SW480 (cell line): ENCODE measurements at places on chromosomes 2 and 18.
A peak's percentile ranks its signal among the peaks of the same experiment; 100 is the strongest.

DNA sequence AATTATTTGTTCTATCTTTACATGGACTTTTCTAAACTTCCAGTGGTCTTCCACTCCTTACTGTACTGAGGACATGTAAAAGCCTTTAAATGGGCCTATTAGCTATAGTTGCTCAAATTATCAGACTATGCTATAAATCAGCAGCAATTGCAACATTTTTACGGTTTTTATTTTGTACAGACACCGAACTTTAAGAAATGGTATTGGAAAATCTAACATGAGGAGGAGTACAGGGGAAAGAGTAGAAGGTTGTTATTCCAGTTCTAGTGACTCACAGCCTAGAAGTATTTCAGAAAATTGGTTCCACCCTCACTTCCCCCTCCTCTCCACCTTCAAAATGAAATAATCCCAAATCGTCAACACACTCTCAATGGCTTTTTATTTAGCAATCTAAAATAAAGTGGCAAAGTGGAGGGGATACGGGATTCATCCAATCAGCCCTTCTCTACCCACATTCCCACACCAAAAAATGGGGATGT lies 1.1 kb downstream of the NCKAP1 start:
- peak; percentile 41 for DNase-seq

DNA sequence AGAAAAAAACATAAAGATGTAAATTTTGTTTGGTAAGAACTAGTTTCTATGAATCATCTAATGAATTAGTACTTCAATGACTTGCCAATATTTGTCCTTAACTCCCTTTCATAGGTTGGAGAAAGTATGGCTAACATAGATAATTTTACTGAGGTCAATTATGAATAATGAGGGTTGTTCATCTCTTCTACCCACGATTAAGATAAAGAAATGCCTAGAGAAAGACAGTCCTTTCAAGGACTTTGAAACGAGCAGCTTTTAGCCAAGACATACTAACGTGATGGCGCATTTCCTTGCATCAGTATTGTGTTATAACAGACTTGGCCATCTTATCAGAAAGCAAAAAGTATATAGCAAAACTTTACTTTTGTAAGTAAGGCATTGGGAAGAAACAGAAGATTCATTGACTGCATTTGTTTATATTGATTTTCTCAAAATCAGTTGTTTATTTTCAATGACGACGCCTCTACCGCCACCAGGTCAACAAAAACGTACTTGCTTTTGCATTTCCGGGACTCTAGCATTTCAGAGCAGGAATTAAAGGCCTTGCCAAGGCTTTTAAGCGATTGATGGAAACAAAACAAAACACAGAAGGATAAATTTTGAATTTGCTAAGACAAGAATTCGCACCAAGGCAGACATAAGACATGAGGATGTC lies 961 bp downstream of the RBM43 start:
- no peak for DNase-seq

- DNase-seq = no peak
Observed at GRCh38 chr2:49924044-49924817, 769.9 kb upstream of the FSHR start.

GRCh38 chr2:117853873-117854272 lies 39.4 kb downstream of the DDX18 start:
- no peak for DNase-seq

GRCh38 chr2:237068005-237068576 lies 17.6 kb upstream of the COPS8 start:
- DNase-seq = no peak

DNA sequence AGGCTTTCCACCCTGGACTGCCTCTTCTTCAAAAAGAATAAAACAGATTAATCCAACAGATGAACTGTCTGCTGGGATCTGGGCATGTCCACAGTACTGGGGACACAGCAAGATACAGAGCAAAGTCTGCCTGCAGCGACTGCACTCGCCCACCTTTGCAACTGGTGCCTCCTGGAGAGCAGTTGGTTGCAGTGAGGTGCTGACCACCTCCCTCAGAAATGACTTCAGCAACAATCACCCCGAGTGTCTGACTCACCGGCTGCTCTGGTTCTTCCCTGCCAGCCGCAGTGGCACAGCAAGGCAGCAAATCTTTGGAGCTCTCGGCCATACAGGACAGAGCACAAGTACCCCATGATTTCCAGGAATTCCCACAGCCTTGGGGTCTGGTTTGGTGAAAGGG lies 179.7 kb downstream of the ANAPC1 start:
- peak; percentile 78 for DNase-seq

GRCh38 chr2:239327536-239328350 lies 73.1 kb downstream of the HDAC4 start:
- DNase-seq = no peak

GRCh38 chr2:70124983-70125480 lies 37.8 kb downstream of the PCBP1 start:
- DNase-seq = peak; percentile 53

- DNase-seq = peak; percentile 79
Observed at GRCh38 chr2:108621087-108621559, 86.9 kb downstream of the LIMS1 start.

- DNase-seq = no peak
Observed at GRCh38 chr2:109079590-109079989, 49.4 kb upstream of the SH3RF3 start.

DNA sequence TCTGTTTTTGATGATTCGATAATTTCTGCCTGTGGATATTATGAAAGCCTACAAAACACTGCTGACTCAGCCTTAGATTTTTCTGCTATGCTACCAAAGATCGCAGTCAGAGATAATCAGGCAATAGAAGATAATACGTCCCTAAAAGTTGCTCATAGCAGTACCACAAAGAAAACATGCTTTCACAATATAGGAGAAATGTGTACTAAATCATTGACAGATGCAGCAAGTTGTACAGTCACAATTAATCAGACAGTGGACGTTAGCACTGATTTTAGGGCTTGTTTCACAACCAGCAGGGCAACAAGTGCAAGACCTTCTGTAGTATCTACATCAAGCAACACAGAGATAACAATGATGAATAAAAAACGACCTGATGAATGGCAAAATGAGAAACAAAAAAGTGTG lies 19.5 kb downstream of the RBM44 start:
- DNase-seq = no peak

- DNase-seq = no peak
Observed at GRCh38 chr18:26919627-26920026, 54.1 kb upstream of the AQP4 start.

- peak; percentile 28 for DNase-seq
Observed at GRCh38 chr2:47014564-47015051, 99.0 kb upstream of the MCFD2 start.

GRCh38 chr2:19652811-19653210 lies 249.0 kb downstream of the TTC32 start:
- DNase-seq = no peak

- peak; percentile 70 for DNase-seq
Observed at GRCh38 chr2:236782938-236783337, 213.3 kb downstream of the ACKR3 start.
